Activated CD8-positive, alpha-beta memory T cell treated with anti-CD3 and anti-CD28 coated beads for 48 hours (primary cell): ENCODE measurements at places on chromosomes 3 and 15.

DNA sequence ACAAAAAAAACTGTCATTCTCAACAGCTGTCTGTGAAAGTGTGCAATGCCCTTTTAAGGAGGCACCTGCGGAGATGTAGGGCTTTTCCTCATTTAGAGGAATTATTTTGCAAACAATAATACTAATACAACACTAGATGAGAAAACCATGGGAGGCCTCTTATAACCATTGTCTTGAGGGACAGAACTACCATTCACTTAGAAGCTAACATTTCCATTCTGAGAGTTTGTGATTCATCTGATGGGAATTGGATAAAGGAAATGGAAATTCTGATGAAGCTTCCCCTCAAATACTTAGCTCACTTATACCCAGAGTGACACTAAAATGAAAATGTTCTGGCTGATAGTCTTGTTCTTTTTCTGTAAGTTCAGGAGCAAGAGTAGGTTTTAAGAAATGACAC, 147.7 kb downstream of the CADPS start:
- DNase-seq, result no peak

DNA sequence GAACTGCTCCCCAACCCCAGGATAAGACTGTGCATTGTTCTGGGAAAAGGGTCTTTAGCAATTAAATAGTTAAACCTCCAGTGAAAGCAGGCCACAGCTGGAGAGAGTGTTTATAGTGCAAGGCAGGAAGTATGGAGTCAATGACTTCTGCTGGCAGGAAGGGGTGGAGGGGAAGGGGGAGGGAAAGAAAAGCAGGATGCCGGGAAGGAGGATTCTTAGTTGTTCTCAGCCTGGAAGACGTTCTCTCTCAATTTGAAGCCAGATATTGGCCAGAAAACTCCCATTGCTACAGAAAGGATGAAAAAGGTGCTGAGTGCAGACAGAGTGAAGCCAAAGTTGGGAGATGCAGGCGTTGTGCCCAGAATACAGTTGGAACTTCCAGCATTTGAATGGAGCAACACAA, 35.7 kb upstream of the ACTL6A start:
- DNase-seq, result no peak

DNA sequence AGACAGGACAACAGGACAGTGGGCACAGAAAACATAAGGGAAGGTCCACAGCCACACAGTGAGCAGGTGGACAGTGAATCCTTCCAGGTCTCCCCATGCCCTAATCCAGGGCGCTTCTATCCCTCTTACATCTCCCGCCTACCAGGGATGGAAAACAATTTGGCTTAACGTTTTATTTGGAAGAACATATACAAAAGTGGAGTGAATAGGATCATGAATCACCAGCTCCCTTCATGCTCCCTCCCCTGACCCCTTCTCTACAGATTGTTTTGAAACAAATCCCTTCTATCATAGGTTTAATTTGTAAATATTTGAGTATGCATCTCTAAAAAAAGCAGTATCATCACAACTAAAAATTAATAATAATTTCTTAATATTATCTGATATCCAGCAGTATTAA, 52.5 kb downstream of the CLDN11 start:
- DNase-seq, result no peak

GRCh38 chr15:83745771-83746170, 91.8 kb downstream of the ADAMTSL3 start:
- no peak for DNase-seq

DNA sequence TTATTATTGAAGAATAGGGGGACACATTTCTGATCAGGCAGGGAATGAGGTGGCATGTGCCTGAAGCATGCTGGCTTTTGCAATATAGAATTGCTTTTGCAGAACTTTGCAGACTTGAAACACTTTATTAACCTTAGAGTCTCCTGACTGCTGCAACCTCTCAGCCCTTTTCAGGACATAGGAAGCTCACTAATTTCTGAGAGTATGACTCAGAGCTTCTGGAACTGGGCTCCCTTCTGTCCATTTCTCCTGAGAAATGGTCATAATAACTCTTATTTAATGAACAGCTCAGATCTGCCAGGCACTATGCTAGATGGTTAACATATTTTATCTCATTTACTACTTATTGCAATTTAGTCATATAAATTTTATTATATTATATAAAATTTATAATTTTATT, 38.6 kb upstream of the DGKG start:
- DNase-seq, result no peak

DNA sequence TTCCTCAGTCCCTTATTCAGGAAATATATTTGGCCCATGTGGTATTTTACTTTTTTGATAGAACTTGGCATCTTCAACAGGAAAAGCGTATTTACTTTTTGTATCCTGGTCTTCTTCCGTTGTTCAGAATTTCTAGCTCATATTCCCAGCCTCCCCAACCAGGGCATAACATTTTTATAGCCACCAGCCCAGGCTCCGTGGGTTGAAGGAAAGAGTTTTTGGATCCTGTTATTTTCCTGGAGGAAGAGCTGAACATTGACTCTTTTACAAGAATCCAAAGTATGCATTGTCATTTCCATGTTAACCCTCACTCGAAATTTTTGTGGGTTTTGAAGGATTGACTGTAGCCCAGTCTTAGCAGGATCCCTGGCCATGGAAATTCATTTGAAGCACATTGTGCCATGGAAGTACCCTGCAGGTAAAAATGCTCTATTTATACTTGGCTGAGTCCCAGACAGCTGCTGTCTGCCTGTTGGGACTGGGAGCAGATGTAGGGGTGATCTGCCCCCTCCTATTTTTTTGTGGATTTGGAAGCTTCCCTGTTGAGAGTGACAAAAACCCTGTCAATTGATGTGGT, 98.8 kb downstream of the AKAP13 start:
- no peak for DNase-seq

DNA sequence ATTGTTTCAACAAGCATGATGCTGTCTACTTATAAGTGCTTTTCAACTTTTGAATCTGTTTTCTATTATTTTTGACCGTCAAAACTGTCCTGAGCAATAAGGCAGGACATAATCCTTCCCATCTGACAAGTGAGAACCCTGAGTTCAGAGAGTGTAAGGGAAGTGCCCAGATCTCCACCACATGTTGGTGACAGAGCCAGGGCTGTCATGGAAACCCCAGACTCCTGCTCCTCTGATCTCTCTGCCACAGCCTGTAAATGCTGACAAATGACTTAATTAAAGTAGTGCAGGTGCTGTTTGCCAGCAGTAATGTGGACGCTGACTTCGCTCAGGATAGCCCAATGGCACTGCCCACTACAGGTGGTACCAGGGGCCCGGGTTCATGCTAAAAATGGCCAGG, 40.3 kb downstream of the SPSB4 start:
- DNase-seq, result no peak
